Stimulated activated CD8-positive, alpha-beta memory T cell treated with anti-CD3 and anti-CD28 coated beads, Interleukin-15, amount 100 ng/mL, for 1 hour (primary cell): ENCODE measurements at places on chromosomes 5 and 9.

GRCh38 chr5:124349931-124350330 lies 396.5 kb downstream of the ZNF608 start:
- DNase-seq = no peak

DNA sequence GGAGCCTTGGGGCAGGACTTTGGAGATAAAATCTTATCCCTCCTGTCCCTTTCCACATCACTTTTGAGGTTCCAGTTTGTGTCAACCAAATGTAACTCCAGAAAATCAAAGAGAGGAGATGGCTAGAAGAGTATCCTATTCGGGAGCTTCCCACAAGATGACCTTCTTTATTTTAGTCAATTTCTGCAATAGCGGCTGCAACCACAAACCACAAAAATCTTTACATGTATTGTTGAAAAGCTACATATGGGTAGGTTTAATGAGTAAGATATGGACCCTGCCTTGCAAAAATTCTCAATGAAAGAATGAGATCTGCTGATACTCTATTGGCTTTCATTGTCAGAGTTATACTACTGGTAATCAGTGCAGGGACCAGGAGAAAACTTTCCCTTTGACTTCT lies 92.2 kb upstream of the MAMDC2 start:
- DNase-seq = no peak

GRCh38 chr5:9543311-9543920 lies 2.5 kb downstream of the SEMA5A start:
- no peak for DNase-seq

DNA sequence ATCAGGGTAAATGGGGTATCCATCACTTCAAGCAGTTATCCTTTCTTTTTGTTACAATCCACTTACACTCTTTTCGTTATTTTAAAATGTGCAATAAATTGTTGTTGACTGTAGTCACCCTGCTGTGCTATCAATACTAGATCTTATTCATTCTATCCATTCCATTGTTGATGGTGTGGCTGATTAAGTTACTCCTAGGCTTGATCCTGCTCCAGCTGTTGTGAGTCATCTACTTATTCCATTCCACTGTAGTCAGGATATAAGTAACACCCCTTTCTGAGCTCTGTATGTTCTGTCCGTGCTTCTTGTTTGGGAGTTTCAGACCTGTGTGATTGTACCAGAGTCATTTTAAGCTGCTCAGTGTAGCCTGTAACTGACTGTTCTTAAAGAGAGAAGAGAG lies 122.5 kb upstream of the RUSC2 start:
- DNase-seq = no peak

GRCh38 chr9:92644278-92644677 lies 25.7 kb downstream of the IPPK start:
- no peak for DNase-seq

DNA sequence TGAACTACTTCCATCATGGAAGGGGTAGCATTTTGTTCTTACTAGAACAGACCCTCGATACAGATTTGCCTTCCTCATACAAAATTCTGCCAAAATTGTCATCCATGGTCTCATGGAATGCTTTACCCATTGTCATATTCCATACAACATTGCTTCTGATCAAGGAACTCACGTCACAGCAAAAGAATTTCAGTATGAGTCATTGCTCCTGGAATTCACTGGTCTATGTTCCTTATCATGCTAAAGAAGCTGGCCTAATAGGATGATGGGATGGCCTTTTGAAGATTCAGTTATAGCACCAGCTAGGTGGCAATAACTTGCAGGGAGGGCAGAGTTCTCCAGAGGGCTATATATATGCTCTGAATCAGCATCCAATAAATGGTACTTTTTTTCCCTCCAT lies 18.2 kb upstream of the FNIP1 start:
- no peak for DNase-seq

DNA sequence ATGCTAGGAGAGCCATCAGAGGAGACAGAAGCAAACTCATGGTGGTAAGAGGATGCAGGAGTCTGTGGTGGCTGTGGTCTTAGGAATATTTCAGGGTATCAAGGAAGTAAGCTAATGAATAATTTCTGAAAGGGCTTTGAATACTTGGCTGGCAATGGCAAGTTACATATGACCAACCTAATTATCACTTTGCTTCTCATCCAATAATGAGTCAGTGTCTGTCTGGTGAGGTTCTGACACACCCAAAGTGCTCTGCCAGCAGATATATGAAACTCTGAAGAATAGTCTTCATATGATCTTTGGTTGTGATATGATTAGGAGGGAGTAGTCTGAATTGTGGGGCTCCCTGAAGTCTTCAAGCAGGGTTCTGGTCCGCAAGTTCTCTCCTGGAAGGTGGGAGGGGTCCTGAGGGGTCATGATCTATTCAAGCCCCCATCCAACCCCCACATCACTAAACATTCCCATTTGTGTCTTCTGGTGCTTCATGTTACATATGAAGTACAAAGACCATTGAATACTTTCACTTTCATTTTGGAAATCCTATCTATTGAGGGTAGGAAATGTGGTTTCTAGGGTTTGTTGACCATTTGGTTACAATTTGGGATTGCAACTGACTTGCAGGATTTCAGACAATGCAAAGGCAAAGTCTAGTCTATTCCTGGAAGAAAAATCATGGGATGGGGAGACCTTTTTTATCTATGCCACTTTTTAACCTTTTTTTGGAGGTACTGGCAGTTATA lies 199.9 kb upstream of the CDKN2B start:
- no peak for DNase-seq
